AG10803 (cell line): ENCODE measurements at places on chromosomes 6 and 20.

DNA sequence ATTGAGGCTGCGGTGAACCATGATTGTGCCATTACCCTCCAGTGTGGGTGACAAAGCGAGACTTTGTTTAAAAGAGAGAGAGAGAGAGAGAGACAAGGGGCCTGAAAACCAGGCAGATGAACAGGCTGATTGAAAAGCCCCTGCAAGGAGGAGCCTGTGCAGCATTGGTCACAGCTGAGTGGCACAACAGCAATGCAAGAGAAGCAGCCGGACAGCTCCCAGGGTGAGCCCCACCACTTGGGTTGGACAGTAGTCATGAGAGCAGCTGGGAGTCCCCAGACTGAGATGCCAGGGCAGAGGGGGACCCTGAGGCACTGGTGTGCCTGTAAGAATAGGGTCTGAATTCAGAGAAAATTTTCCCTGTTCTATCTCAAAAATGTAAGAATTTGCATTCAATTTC, 10.2 kb downstream of the DNPH1 start:
- no peak for DNase-seq

- DNase-seq, result no peak
These were observed 30.9 kb upstream of the CCN5 start for GRCh38 chr20:44684047-44684967.

DNA sequence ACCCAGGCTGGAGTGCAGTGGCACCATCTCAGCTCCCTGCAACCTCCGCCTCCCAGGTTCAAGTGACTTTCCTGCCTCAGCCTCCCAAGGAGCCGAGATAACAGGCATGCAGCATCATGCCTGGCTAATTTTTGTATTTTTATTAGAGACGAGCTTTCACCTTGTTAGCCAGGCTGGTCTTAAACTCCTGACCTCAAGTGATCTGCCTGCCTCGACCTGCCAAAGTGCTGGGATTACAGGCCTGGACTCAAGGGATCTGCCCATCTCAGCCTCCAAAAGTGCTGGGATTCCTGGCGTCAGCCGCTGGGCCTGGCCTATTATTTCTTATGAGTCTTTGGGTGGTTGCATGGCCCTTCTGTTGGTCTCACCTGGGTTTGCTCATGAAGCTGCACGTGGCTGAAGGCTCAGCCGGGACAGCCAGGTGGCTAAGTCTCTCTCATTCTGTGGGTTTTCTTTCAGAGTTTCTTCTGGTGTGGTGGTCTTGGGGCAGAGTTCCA, 45.6 kb upstream of the NCOA3 start:
- no peak for DNase-seq

- no peak for DNase-seq
These were observed 186.2 kb upstream of the CST7 start for GRCh38 chr20:24762791-24763350.

GRCh38 chr6:45411959-45412358, 34.2 kb upstream of the SUPT3H start:
- DNase-seq, result no peak

DNA sequence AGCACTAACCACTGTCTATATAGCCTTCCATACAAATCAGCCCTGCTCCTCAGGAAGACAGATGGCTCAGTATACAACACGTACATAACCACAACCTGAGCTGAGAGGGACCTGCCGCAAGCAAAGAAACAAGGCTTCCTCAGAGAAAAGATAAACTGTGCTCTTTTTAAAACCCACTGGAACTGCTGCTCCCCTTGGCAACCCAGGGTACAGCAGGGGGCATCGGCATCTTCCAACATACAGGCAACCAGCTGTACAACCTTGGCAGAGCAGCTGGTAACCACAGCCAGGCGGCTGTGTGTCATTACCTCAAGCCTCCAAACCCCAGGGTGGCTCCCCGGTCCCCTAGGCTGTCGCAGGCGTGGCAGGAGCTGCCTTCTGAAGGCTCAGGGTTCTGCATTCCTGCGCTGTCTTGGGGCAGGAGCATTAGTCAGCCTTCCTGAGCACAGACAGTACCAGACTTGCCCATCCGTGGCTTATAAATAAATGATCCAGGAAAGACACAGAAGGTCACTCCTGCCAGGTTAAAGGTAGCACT, 249.5 kb downstream of the ADGRG6 start:
- peak; percentile 23 for DNase-seq

GRCh38 chr6:24205020-24205492, 79.0 kb downstream of the NRSN1 start:
- peak; percentile 34 for DNase-seq

GRCh38 chr6:4941782-4942672, 61.8 kb downstream of the RPP40 start:
- DNase-seq, result peak; percentile 97

- DNase-seq, result peak; percentile 20
These were observed 194.7 kb upstream of the PMEPA1 start for GRCh38 chr20:57904314-57905105.

DNA sequence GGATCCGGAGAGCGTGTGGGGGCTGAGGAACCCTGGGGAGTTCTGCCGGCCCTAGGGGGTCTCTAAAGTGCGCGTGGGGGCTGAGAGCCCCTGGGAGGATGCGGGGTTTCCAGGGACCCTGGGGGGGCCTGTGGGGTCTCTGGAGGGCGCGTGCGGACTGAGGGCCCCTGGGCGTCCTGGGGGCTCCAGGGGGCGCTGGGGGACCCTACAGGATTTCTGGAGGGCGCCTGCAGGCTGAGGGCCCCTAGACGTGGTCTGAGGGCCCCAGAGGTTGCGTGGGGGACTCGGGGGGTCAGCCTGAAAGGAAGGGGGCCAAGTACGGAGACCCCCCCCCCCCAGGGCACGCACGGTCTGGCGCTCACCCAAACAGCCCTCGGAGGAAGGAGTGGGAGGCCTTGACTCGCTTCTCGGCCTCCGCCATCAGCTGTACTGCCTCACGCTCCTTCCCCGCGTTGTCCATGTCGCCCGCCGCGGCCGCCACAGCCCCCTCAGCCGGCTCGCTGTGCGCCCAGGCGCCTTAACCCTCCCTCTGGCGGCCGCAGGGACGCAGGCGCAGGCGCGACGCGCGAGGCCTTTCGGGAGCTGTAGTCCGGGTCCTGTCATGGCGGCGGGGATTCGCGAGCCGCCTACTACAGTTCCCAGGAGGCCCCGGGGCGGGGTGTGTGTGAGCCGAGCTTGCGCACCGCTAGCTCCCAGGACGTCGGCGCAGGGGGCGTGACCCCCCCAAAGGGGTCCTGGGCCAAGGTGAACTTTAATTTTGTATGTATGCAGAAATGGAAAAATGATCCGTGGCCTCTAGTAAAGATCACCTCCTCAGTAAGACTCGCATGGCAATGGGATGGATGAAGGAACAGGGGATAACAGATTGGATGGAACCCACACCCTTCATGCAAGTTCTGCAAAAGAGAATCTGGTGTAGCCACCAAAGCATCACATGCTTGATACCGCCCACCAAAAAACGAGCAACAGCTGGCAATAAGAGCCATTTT, at the start of gene NAPB:
TSS of gene NAPB (minus strand) at position 546 of the 989 bp plus-strand sequence. CDS start at position 460, 86 bp downstream.
- peak; percentile 88 for DNase-seq

GRCh38 chr6:22263748-22264147, 33.1 kb downstream of the PRL start:
- DNase-seq, result no peak

- DNase-seq, result peak; percentile 11
These were observed 9.7 kb downstream of the LINC00237 start for GRCh38 chr20:21096321-21097043.

- no peak for DNase-seq
These were observed 9.0 kb upstream of the FOXC1 start for GRCh38 chr6:1600764-1601157.

- no peak for DNase-seq
These were observed 80.8 kb downstream of the PRND start for GRCh38 chr20:4802527-4802926.

DNA sequence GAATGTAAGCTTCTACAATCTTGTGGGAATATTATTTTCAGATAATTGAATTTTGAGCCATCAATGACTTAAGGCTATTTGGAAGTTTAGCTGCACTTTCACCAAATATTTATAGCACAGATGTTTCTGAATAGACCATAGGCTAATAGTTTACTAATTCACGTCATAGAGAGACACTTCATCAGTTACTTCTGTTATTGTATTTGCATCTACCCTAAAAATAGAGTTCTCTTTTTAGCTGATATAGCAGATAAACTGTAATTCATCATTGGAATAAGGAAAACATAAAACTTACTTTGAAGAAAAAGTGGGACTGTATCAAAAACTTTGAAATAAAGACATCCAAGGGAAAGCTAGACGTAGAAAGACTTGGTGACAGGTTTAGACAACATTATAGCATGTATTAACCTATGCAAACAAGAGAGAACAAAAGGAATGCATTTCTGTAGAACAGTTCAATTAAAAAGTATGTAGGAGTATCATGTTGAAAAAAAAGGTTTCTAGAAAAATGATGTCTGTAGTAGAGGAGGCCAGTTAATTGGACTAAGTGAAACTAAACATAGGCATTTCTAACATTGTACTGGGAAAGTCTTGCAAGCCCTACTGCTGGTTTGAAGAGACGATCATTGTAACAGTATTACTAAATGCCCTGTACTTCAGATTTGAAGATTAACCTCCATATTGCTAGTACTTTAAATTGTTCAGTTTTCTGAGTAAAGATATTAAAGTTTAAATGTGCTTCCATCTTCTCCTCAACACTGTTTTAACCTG, 123.3 kb downstream of the ZFAND3 start:
- DNase-seq, result no peak

DNA sequence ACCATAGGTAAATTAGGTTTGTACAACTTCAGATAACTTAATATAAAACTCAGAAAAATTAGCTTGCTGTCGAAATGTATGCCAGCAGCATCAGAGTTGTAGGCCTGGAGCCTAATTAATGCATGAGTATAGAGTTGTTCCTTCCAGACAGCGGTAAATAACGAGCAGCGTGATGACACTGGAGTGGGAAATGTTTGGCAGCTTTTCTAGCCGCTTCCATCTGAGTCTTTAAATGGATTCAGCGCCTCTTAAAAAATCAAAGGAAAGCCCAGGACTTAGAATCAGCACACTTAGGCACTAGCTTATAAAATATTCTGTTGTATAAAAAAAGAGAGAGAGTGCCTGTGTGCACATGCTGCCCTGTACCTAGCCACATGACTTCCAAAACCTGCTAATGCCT, 43.7 kb upstream of the SYNJ2 start:
- DNase-seq, result no peak

- DNase-seq, result no peak
These were observed 16.3 kb downstream of the LGSN start for GRCh38 chr6:63303476-63303875.

GRCh38 chr20:904039-904545, 12.0 kb downstream of the ANGPT4 start:
- no peak for DNase-seq

DNA sequence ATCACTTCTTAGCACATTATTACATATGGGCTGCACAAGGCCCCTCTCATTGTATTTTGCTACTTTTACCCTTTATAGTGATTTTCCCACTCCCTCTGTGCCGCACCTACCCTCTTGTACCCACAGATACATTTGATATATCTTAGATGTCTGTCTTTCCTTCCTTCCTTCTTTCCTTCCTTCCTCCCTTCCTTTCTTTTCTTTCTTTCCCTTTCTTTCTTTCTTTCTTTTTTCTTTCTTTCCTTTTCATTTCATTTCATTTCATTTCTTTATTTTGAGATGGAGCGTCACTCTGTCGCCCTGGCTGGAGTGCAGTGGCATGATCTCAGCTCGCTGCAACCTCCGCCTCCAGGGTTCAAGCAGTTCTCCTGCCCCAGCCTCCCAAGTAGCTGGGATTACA, 12.2 kb downstream of the POLH start:
- DNase-seq, result no peak

DNA sequence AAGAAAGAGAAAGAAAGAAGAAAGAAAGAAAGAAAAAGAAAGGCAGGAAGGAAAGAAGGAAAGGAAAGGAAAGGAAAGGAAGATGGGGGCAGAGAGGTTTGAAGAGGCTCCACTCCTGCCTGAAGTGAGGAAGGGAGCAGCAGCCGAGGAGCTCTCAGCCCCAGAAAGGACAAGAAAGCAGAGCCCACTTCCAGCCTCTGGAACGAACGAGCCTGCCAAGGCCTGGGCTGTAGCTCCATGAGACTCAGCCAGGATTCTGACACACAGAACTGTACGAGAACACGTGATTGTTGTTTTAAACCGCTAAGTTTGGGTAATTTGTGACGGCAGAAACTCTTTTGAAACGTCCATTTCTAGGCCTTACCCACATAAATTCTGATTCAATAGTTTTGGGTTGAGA, 69.5 kb downstream of the TTLL2 start:
- no peak for DNase-seq

GRCh38 chr6:125144822-125145221, 8.8 kb upstream of the TPD52L1 start:
- no peak for DNase-seq

GRCh38 chr20:25033924-25034300, 24.0 kb downstream of the ACSS1 start:
- no peak for DNase-seq

DNA sequence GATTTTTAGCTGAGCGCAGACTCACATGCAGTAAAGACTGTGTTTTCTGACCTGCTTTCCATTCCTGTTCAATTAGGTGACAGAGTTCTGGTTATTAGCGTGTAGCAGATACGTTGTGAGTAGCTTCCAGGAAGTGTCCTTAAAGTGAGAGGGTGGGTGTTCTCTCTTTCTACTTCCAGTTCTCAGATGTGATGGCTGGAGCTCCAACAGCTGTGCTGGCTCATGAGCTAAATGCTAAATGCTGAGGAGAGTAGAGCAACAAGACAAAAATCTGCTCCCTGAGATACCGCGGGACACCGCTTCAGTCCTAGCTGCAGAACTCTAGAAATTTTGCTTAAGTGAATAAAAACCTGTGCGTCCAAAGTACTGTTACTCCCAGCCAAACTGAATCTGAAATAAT, 38.2 kb upstream of the FYN start:
- DNase-seq, result no peak

GRCh38 chr6:116313101-116313776, 33.5 kb upstream of the TSPYL1 start:
- peak; percentile 64 for DNase-seq

DNA sequence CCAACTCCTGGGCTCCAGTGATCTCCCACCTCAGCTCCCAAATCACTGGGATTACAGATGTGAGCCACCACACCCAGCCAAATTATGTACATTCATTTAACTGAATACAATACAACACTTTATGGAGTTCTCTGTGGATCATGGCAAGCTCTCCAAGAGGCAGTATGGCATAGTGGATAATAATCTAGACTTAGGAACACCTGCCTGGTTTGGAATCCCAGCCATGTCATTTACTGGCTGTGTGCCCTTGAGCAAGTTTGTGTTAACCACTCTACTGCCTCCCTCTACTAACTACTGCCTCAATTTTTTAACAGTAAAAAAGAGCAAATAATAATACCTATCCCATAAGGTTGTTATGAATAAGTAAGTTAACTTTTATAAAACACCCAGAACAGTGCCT, 1.9 kb upstream of the ETV7 start:
- DNase-seq, result no peak

- peak; percentile 43 for DNase-seq
These were observed 239.1 kb upstream of the CEP162 start for GRCh38 chr6:84466511-84466910.

- DNase-seq, result peak; percentile 60
These were observed 24.9 kb downstream of the SASH1 start for GRCh38 chr6:148367411-148368024.
